ENCODE measurements at places on chromosomes 2 and 18. TPM values are rescaled to one million over a fixed set of nuclear protein-coding genes. Genes with fewer than 3 reads are reported as not detected.

Gene PPM1G
- 127 TPM for total RNA-seq

- no peak overlapping the region for H3K4me3 ChIP-seq
- H3K36me3 ChIP-seq, result no peaks in the 10 kb centered on the region
- H3K27me3 ChIP-seq, result peaks cover 7% of the 10 kb centered on the region
Observed at GRCh38 chr2:158202161-158202815, 100.6 kb downstream of the UPP2 start.

Gene UGT1A3
- total RNA-seq, result not detected

- H3K4me1 ChIP-seq, result no peaks in the 10 kb centered on the region
- no peak overlapping the region for H3K4me3 ChIP-seq
- no peaks in the 10 kb centered on the region for H3K36me3 ChIP-seq
- no peak overlapping the region for H3K27ac ChIP-seq
- peaks cover 30% of the 10 kb centered on the region for H3K27me3 ChIP-seq
Observed at GRCh38 chr18:48059455-48060010, 129.1 kb upstream of the SMAD2 start.

GRCh38 chr2:205747829-205748386, 65.6 kb downstream of the NRP2 start:
- H3K4me3 ChIP-seq, result no peak overlapping the region
- peaks cover 15% of the 10 kb centered on the region for H3K27me3 ChIP-seq
- no peak overlapping the region for H3K27ac ChIP-seq
- no peaks in the 10 kb centered on the region for H3K4me1 ChIP-seq
- DNase-seq, result no peak
- H3K36me3 ChIP-seq, result no peaks in the 10 kb centered on the region

DNA sequence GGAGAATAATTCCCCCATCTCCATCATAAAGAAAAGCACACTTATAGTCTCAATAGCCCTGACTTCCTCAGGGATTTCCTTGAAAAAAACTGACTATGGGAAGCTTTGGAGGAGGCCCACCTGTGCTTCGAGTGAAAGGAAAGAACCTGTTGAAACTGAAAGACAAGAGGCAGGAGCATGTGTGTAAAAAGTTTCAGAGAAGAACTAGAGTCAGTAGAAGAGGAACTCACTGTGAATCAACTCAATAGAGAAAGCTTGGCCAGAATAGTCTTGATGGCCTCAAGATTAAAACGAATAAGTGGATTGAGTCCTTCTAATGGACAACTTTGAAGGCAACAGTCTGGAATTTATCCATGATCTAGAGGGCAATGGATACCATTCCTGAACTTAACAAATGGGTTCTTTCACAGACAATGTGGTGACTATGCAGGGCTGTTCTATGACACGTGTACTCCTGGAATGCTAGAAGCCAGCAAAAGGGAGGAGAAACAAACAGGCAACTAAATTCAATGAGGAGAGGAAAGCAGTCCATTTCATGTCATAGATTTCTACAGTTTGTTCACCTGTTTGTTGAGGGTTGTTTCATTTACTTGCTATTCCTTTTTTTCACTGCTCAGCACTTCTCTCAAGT, 442.3 kb downstream of the GRB14 start:
- no peak overlapping the region for H3K27ac ChIP-seq
- DNase-seq, result no peak
- no peak overlapping the region for H3K4me3 ChIP-seq
- no peaks in the 10 kb centered on the region for H3K36me3 ChIP-seq

GRCh38 chr18:35167857-35168256, 73.0 kb upstream of the ZNF397 start:
- H3K36me3 ChIP-seq, result no peaks in the 10 kb centered on the region
- DNase-seq, result no peak
- H3K4me1 ChIP-seq, result peaks cover 3% of the 10 kb centered on the region
- H3K27me3 ChIP-seq, result peaks cover 6% of the 10 kb centered on the region
- H3K4me3 ChIP-seq, result no peak overlapping the region

Gene ASB18
- total RNA-seq, result not detected

- no peak overlapping the region for H3K27ac ChIP-seq
- DNase-seq, result no peak
- H3K4me3 ChIP-seq, result no peak overlapping the region
- no peaks in the 10 kb centered on the region for H3K36me3 ChIP-seq
- peaks cover 2% of the 10 kb centered on the region for H3K27me3 ChIP-seq
Observed at GRCh38 chr2:105571445-105571987, 172.7 kb upstream of the FHL2 start.

Gene COPS9
- total RNA-seq, result 85.2 TPM

GRCh38 chr2:150769421-150769820, 282.0 kb upstream of the RND3 start:
- peaks cover 1% of the 10 kb centered on the region for H3K27me3 ChIP-seq
- no peaks in the 10 kb centered on the region for H3K4me1 ChIP-seq
- DNase-seq, result no peak

DNA sequence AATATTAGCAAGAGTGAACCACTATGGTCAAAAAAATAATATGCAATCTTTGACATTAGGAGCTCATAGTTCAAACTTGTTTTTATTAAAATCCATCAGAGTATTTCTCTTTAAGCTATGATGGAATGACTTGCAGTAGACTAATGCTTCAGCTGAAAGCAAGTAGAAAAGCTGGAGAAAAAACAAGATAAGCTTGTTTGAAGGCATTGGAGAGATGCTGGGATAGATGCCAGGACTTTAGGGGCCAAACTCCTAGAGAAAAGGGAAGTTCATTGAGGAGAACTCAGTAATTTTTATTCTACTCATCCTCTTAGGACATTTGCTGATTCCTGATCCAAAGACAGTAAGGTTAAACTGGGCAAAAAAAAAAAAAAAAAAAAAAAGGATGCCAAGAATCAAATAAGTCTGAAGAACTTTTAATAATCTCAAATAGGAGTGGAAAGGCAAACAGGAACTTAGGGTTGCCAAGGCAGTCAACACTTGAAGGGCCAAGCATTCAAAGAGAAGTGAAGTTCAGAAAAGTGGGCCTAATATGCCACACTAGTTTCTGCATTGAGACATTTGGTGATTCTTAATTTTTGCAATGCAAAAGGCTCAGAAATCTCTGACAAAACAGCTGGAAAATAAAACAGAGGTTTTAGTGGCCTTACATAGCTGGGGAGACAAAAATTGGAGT, 19.7 kb upstream of the AFF3 start:
- H3K36me3 ChIP-seq, result no peaks in the 10 kb centered on the region
- no peak for DNase-seq
- no peak overlapping the region for H3K27ac ChIP-seq

Gene MATN3
- total RNA-seq, result not detected

- no peaks in the 10 kb centered on the region for H3K27me3 ChIP-seq
- no peaks in the 10 kb centered on the region for H3K4me1 ChIP-seq
- H3K4me3 ChIP-seq, result no peak overlapping the region
- H3K27ac ChIP-seq, result no peak overlapping the region
Observed at GRCh38 chr2:242019344-242019743, 149.8 kb downstream of the RTP5 start.

Gene KIF5C
- 25.2 TPM for total RNA-seq

GRCh38 chr2:152627351-152627957, 89.8 kb downstream of the PRPF40A start:
- no peaks in the 10 kb centered on the region for H3K36me3 ChIP-seq
- DNase-seq, result no peak
- peaks cover 4% of the 10 kb centered on the region for H3K27me3 ChIP-seq
- no peak overlapping the region for H3K27ac ChIP-seq

DNA sequence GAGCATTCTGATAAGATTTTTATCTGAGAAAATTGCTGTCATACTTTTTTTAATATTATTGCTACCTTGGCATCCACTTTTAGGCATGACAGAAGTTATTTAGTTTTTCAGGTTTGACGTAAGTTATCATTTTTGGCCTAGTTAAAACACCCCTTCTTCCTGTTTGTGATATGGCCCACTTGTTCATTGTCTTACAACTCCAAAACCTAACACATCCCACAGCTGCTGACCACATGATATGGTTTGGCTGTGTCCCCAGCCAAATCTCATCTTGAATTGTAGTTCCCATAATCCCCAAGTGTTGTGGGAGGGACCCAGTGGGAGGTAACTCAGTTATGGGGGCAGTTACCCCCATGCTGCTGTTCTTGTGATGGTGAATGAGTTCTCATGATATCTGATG, 388.1 kb downstream of the SLC4A3 start:
- H3K27ac ChIP-seq, result no peak overlapping the region
- no peaks in the 10 kb centered on the region for H3K4me1 ChIP-seq
- no peak for DNase-seq
- H3K27me3 ChIP-seq, result peaks cover 1% of the 10 kb centered on the region
- H3K4me3 ChIP-seq, result no peak overlapping the region

GRCh38 chr2:83058683-83059082, 1400.4 kb downstream of the SUCLG1 start:
- H3K4me1 ChIP-seq, result no peaks in the 10 kb centered on the region
- H3K36me3 ChIP-seq, result no peaks in the 10 kb centered on the region
- no peak overlapping the region for H3K27ac ChIP-seq
- no peaks in the 10 kb centered on the region for H3K27me3 ChIP-seq
- DNase-seq, result no peak

- no peak for DNase-seq
- no peak overlapping the region for H3K4me3 ChIP-seq
- no peaks in the 10 kb centered on the region for H3K27me3 ChIP-seq
- H3K4me1 ChIP-seq, result no peaks in the 10 kb centered on the region
Observed at GRCh38 chr2:126616606-126617069, 39.3 kb upstream of the GYPC start.

Gene UGT1A9
- total RNA-seq, result not detected

GRCh38 chr2:186962085-186962747, 113.2 kb upstream of the ZSWIM2 start:
- no peaks in the 10 kb centered on the region for H3K27me3 ChIP-seq
- no peaks in the 10 kb centered on the region for H3K4me1 ChIP-seq
- DNase-seq, result no peak
- H3K4me3 ChIP-seq, result no peak overlapping the region
- H3K27ac ChIP-seq, result no peak overlapping the region
- no peaks in the 10 kb centered on the region for H3K36me3 ChIP-seq

Gene PROKR1
- not detected for total RNA-seq

DNA sequence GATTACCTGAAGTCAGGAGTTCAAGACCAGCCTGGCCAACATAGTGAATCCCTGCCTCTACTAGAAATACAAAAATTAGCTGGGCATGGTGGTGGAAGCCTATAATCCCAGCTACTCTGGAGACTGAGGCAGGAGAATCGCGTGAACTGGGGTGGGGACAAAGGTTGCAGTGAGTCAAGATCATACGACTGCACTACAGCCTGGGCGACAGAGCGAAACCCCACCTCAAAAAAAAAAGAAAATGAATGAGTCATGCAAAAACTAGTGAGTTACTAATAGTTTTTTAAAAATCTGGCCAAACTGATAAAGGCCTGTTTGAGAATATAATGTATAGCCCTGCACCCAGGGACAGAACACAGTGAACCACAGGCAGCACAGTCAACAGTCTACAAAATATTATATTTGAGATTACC, 17.5 kb downstream of the AFG3L2 start:
- peaks cover 52% of the 10 kb centered on the region for H3K36me3 ChIP-seq
- no peak for DNase-seq
- peaks cover 3% of the 10 kb centered on the region for H3K4me1 ChIP-seq

- H3K36me3 ChIP-seq, result no peaks in the 10 kb centered on the region
- H3K4me1 ChIP-seq, result no peaks in the 10 kb centered on the region
- H3K27me3 ChIP-seq, result peaks cover 4% of the 10 kb centered on the region
- H3K27ac ChIP-seq, result no peak overlapping the region
Observed at GRCh38 chr2:145007093-145007959, 487.4 kb upstream of the ZEB2 start.

DNA sequence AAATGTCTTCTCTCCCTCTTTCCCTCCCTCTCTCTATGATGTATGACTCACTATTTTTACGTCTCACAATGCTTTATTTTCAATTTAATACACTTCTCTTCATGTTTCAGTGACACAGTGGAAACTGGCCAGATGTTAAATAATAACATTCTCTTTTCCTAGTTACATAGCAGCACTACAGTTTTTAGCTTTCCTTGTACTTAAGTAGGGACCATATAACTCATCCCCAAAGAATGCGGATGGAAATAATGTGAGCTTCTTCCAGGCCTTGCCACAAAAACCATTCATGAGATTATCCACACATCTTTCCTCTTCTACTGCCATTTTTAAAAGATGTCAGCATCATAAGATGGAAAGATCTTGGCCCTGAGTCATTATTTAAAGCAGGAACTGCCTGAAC, 789.4 kb downstream of the LRP1B start:
- H3K4me1 ChIP-seq, result no peaks in the 10 kb centered on the region
- no peak overlapping the region for H3K27ac ChIP-seq
- no peak overlapping the region for H3K4me3 ChIP-seq
- H3K36me3 ChIP-seq, result no peaks in the 10 kb centered on the region
- no peaks in the 10 kb centered on the region for H3K27me3 ChIP-seq

GRCh38 chr2:165874445-165875039, 79.0 kb downstream of the TTC21B start:
- H3K4me1 ChIP-seq, result peaks cover 25% of the 10 kb centered on the region
- no peaks in the 10 kb centered on the region for H3K27me3 ChIP-seq
- H3K27ac ChIP-seq, result no peak overlapping the region
- H3K4me3 ChIP-seq, result no peak overlapping the region
- no peak for DNase-seq

Gene ELOA2
- not detected for total RNA-seq

DNA sequence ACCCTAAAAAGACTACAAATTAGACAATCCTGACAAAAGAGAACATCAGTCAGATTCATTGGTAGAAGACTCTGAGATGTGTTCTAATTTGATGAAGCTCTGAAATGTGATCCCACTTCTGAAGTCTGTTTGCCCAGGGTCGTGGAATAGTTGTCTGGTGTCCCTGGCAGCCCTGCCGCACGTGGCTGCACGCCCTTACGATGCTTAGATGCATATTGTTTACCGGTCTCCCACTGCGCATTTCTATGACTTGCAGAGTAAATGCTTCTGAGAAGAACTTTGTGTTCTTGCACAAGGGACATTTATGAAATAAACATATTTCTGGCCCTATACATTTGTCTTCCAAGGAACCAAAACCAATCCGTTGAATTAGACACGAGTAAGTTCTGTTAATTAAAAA, 243.2 kb downstream of the BABAM2 start:
- no peak overlapping the region for H3K4me3 ChIP-seq
- no peak for DNase-seq
- H3K27ac ChIP-seq, result no peak overlapping the region
- H3K36me3 ChIP-seq, result peaks cover 16% of the 10 kb centered on the region
- no peaks in the 10 kb centered on the region for H3K27me3 ChIP-seq

Gene FAM210A
- total RNA-seq, result 29.4 TPM

- H3K4me1 ChIP-seq, result peaks cover 37% of the 10 kb centered on the region
- H3K27ac ChIP-seq, result no peak overlapping the region
- H3K4me3 ChIP-seq, result no peak overlapping the region
- peaks cover 22% of the 10 kb centered on the region for H3K36me3 ChIP-seq
- DNase-seq, result peak; percentile 24
- H3K27me3 ChIP-seq, result no peaks in the 10 kb centered on the region
Observed at GRCh38 chr2:43511199-43511598, 84.6 kb downstream of the THADA start.

Gene GLS
- total RNA-seq, result 210 TPM

DNA sequence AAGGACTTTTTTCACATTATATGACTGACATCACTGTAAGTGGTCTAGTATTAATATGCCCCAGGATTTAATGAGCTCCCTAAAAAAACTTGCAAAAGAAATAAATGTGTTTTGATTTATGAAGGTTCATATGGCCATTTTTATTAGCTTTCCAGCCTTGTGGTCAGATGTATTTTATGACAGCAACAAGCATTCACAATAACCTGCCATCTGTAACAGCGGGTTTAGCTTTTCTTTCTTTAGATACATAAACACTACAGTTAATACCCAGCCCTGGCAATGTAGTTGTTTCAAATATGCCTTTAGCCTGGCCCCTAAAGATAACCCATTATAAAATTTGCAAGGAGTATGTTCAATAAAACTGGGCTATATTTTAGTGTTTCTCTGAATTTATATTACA, 1063.8 kb downstream of the SOCS6 start:
- DNase-seq, result no peak
- no peaks in the 10 kb centered on the region for H3K36me3 ChIP-seq
- H3K27me3 ChIP-seq, result no peaks in the 10 kb centered on the region

- no peak overlapping the region for H3K27ac ChIP-seq
- H3K36me3 ChIP-seq, result peaks cover 36% of the 10 kb centered on the region
- no peaks in the 10 kb centered on the region for H3K27me3 ChIP-seq
- DNase-seq, result no peak
Observed at GRCh38 chr18:199768-200167, 41.4 kb downstream of the USP14 start.
